Stimulated activated CD4-positive, alpha-beta T cell treated with anti-CD3 and anti-CD28 coated beads, Interleukin-1b, Interleukin-23, amount 100 ng/mL, for 1 hour (primary cell): ENCODE measurements at places on chromosomes 1 and 21.

DNA sequence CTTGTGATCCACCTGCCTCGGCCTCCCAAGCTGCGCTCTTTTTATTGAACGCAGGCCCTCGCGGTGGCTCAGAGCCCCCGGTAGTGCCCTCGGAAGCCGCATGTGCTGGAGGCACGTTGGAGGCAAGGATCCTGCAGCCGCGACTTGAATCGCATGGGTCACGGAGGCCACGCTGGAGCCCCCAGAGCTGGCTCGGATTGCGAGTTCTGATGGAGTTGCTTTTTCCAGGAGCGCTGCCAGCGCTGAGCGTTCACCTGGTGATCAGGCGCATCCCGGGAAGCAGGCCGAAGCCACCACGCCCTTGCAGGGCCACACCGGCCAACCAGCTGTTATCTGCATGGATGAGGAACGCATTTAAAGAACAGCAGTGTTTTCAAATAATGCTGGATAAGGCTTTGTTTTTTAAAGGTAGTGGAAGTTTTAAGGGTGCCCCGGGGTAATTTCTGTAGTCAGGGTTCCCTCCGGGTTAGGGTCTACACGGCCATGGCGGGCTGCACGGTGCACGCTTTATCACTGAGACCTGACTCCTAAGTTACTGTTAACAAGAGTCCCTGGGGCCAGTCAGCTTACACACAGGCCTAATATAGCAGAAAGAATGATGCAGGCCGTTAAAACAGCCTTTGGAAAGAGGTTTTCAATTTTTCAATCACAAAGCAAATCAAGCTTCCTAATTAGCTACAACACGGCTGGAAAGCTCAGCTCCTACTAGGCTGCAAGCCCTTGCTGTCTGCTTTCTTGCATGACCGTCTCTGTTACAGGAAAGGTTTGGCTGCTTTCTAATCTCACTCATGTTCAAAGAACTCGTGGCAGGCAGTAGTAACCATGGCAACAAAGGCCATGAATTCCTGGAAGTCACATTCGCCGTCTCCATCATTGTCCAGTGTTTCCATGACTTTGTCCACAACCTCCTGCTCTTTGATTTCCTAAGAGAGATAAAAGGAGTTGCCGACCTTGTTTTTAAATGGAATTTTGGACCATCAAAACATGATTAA lies 6.0 kb downstream of the S100B start:
- DNase-seq, result no peak

DNA sequence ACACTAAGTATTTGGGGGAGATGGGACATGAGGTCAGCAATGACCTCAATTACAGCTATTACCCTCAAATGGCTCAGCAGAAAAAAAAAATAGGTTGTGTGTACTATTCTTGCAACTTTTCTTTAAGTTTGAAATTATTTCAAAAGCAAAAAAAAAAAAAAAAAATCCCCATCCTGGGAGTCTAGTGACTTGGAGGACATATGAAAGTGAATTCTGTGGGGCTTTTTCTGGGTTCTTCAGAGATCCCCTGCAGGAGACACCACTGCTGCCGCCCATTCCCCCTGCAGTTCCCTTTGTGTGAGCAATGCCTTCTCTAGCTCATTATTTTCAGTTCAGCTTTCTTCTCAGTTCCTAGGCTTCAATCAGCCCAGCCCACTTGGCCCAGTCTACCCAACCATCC lies 16.7 kb downstream of the HSD11B1 start:
- no peak for DNase-seq

- DNase-seq, result no peak
Observed at GRCh38 chr1:91526496-91526895, 25.8 kb downstream of the CDC7 start.

- no peak for DNase-seq
Observed at GRCh38 chr21:33518899-33519298, 23.0 kb downstream of the GART start.
